ENCODE measurements at places on chromosomes 16 and 17. TPM values are rescaled to one million over a fixed set of nuclear protein-coding genes. Genes with fewer than 3 reads are reported as not detected.

ALDH3A2 gene
- 49.7 TPM for total RNA-seq

C17orf50 gene
- total RNA-seq, result not detected

ATP2A1 gene
- 0.44 TPM for total RNA-seq

CTRB2 gene
- not detected for total RNA-seq

PIRT gene
- total RNA-seq, result not detected

PPL gene
- total RNA-seq, result 51.5 TPM

MARCHF10 gene
- not detected for total RNA-seq

BAIAP3 gene
- 1.5 TPM for total RNA-seq

OTOA gene
- total RNA-seq, result 0.17 TPM

CCDC43 gene
- total RNA-seq, result 40.6 TPM

ADAD2 gene
- not detected for total RNA-seq

SLC13A2 gene
- total RNA-seq, result not detected

KAT2A gene
- total RNA-seq, result 10.8 TPM

MYLK3 gene
- total RNA-seq, result 0.15 TPM

SLC52A1 gene
- not detected for total RNA-seq

AXIN1 gene
- total RNA-seq, result 29.3 TPM

OTOP3 gene
- total RNA-seq, result not detected

MRM1 gene
- 9.4 TPM for total RNA-seq

APOBR gene
- total RNA-seq, result not detected

MYL4 gene
- not detected for total RNA-seq

TMEM235 gene
- not detected for total RNA-seq

SEC14L5 gene
- 2.0 TPM for total RNA-seq

CDK5R1 gene
- total RNA-seq, result 0.83 TPM

CAPNS2 gene
- 0.99 TPM for total RNA-seq

EVPL gene
- under 0.01 TPM for total RNA-seq

MT1G gene
- total RNA-seq, result not detected

TMEM238L gene
- not detected for total RNA-seq
